ENCODE measurements at places on chromosomes 16 and 17.

- peak; percentile 7 for DNase-seq
Measured at GRCh38 chr17:2949469-2950044, 113.8 kb downstream of the OR1D5 start.

- peak; percentile 86 for DNase-seq
Measured at GRCh38 chr17:45149037-45149668, 878 bp downstream of the HEXIM1 start.

GRCh38 chr17:40095944-40096791, 4.2 kb downstream of the NR1D1 start:
- no peak for DNase-seq

DNA sequence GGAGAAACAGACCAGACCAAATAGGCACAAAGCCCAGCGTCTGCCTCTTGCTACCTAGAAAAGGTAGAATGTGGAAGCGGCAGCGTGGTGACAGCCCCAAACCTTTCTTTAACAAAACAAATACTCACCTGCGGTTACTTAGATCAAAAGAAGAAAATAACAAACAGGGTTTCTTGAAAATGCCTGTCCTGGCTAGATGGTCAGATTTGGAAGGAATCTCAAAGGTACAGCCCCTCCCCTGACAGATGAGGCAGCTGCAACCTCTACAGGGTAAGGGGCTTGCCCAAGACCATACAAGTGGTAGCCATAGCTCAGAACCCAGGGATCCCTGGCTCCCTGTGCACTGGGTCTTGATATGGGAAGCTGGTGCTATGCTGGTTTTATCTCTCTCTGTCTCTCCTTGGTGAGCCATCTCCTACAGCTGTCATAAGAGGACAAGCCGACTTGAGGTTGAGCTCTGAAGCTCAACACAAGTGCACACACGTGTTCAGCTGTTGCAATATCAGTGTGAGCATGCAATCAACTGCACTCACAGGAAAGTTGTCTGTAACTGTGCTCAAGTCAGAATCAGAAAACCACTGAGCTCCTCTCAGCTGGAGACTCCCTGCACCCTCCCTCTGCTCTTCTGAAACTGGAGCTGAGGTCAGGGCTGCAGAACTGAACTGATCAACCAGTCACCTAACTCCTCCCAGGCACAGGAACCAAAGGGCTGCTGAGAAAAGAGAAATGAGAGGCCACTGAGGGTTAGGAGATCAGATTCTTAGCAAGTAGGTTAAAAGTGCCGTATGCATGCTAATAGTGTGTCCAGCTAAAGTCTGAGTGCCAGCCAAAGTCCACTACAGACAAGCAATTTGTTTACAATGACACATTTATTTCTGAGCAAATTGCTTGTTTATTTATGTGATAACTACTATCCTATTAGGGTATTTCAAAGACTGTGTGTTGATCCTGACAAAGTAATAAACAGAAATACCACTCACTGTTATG, 6.1 kb upstream of the RNF157 start:
- DNase-seq = no peak

- no peak for DNase-seq
Measured at GRCh38 chr17:11241611-11242226, 706 bp downstream of the SHISA6 start.

DNA sequence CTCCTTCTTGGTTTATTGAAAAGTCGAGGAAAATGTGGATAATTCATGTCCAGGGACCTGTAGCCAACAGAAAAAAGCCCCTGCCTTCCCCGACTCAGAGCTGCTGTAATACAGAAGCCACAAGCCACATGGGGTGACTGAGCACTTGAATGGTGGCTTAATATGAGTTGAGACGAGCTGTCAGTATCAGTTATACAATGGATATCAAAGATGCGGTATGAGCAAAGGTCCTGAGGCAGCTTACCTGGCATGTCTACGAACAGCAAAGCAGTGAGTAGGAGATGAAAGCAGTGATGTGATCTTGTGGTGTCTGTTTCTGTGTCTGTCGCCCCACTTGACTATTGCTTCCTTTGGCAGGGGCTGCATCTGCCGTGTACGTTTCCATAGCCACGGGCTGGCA, 12.2 kb upstream of the RMI2 start:
- DNase-seq = no peak

GRCh38 chr17:7355053-7355452, at the start of gene TMEM95:
TMEM95 (plus strand) TSS chr17:7355156; CDS start chr17:7355205, 49 bp downstream.
- DNase-seq = peak; percentile 30

GRCh38 chr16:4371357-4372000, at the start of gene VASN:
VASN (plus strand) TSS chr16:4371848; CDS start chr16:4380878, 9,030 bp downstream.
- DNase-seq = peak; percentile 81

DNA sequence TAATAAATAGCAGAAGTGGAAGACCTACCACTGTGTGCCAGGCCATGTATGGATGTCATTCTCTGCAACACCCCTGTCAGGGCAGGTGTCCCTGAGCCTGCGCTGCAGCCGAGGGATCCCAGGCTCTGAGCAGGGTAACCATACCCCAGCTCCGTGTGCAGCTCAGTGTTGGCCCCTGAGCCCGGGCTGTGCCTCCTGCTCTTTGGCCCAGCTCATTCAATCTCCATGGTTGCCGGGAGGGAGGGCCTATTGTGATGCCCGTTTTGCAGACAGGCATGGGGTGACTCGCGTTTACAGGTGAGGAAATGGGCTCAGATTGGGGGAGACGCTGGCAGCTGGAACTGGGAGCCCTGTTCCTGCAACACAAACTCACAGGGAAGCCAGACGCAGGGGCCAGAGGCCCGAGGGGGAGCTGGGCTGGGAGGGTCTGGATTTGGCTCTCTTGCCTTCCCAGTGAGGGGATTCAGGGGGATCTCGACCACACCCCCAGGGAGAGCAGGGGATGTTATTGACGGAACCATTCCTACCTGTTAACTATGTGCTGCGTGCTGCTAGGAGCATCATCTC, 190.5 kb downstream of the IRF8 start:
- DNase-seq = no peak

DNA sequence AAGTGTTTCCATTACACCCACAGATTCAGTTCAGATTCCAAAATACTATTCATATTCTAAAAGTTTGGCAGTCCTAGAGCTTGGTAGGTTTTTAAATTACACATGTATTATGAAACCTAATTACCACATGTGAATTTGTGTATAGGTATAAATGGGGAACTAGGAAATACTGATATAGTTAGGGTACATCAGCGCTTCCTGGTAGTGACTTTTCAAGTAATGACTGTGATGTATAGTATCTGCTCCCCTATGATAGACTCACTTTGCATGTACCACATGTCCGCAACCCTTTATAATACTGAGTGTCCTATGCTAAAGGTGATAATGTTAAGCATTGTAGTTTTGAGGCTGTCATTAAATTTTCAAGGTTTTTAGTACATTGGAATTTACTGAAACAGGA, 22.9 kb downstream of the CDK12 start:
- DNase-seq = no peak

DNA sequence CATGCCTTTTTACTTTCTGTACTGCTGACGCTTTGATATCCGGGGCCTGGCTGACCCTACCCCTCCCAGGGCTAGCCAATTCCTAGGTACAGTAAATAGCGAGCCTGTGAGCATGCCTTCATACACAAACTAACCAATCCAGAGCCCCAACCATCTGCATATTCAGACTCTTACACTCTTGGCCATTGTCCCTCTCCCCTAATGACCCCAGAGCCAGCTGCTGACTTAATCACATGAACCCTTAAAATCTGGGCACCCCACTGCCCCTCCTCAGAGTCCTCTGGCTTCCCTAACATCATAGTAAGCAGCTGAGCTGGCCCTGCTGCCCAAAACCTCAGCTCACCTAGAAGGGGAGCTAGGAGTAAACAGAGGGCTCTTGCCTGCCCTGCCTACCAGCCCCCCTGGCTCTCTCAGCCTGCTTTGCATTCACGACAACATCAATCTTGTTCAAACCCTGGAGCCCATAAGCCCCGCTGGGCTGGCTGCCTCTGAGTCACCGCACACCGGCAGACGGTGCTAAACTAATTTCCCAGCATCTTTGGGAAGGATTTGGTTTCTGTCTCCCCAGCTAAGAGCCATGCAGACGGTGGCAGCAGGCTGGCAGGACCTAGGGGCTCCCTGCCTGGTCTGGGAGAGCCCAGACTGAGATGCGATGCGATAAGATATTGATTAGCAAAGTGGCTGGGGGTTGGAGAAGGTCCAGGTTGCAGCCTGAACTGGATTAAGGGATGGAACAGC, 63.2 kb downstream of the CLEC19A start:
- DNase-seq = no peak

DNA sequence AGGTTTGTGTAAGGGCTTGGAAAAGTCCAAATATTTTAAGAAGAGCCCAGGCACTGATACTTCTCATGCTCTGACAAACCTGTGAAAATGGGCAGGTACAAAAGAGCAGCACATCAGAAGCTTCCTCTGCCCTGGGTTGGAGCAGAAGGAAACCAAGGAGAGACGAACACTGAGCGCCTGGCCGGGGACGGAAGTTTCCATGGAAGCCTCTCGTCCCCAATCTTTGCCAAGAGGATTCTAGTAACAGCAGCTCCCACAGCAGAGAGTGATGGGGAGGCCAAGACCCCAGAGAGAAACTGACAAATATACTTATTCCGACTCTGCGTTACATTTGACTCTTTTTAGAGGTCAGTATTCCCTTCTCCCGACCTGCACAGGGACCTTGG, 268.5 kb downstream of the C16orf95 start:
- no peak for DNase-seq

Data from fibroblast of skin of right biceps (primary cell).